Uterine smooth muscle cell (primary cell): ENCODE measurements at places on chromosomes 3 and 15. TPM values are rescaled to one million over a fixed set of nuclear protein-coding genes. Genes with fewer than 3 reads are reported as not detected.

TMCO5A gene
- under 0.01 TPM in 1 of 2 replicates, not detected in the other for total RNA-seq

OXTR gene
- 8.9 and 12.1 TPM in 2 replicates for total RNA-seq

ATG3 gene
- 79.7 and 112 TPM in 2 replicates for total RNA-seq

ASB14 gene
- under 0.01 TPM in 1 of 2 replicates, not detected in the other for total RNA-seq

FBXL22 gene
- 0.22 and 1.5 TPM in 2 replicates for total RNA-seq

EPB42 gene
- not detected in 2 replicates for total RNA-seq

MTHFS gene
- total RNA-seq, result 11.5 and 11.8 TPM in 2 replicates

PATL2 gene
- total RNA-seq, result 0.62 and 0.77 TPM in 2 replicates

RLBP1 gene
- total RNA-seq, result not detected in 2 replicates

NR2E3 gene
- 0.22 and 0.25 TPM in 2 replicates for total RNA-seq

FILIP1L gene
- total RNA-seq, result 15.8 and 24.0 TPM in 2 replicates

BUB1B gene
- 16.2 and 64.9 TPM in 2 replicates for total RNA-seq

LRRC31 gene
- total RNA-seq, result not detected in 2 replicates

PLSCR5 gene
- not detected in 2 replicates for total RNA-seq

SCN11A gene
- under 0.01 and 0.11 TPM in 2 replicates for total RNA-seq

FRMD5 gene
- total RNA-seq, result 11.1 and 12.4 TPM in 2 replicates

SEMA3G gene
- under 0.01 TPM in 2 replicates for total RNA-seq

GRK7 gene
- total RNA-seq, result under 0.01 TPM in 1 of 2 replicates, not detected in the other

NT5DC2 gene
- total RNA-seq, result 44.7 and 52.5 TPM in 2 replicates

NMD3 gene
- total RNA-seq, result 96.3 and 109 TPM in 2 replicates

RTP4 gene
- total RNA-seq, result 1.4 and 2.9 TPM in 2 replicates

NME9 gene
- 0.22 TPM in 1 of 2 replicates, not detected in the other for total RNA-seq

CFAP20DC gene
- total RNA-seq, result 2.9 and 7.1 TPM in 2 replicates

SPATA12 gene
- total RNA-seq, result 0.11 TPM in 1 of 2 replicates, not detected in the other

C3orf85 gene
- not detected in 2 replicates for total RNA-seq

TEX55 gene
- not detected in 2 replicates for total RNA-seq

SCG3 gene
- total RNA-seq, result not detected in 2 replicates

GOLGA6D gene
- 0.12 TPM in 1 of 2 replicates, not detected in the other for total RNA-seq

SLC22A13 gene
- 0.22 and 0.25 TPM in 2 replicates for total RNA-seq

SKOR1 gene
- 0.11 and 0.12 TPM in 2 replicates for total RNA-seq

KPNA4 gene
- total RNA-seq, result 36.6 and 45.6 TPM in 2 replicates

ADGRG7 gene
- 1.1 and 49.1 TPM in 2 replicates for total RNA-seq

TICRR gene
- 3.2 and 8.7 TPM in 2 replicates for total RNA-seq
